ENCODE measurements at places on chromosomes 4 and X. TPM values are rescaled to one million over a fixed set of nuclear protein-coding genes. Genes with fewer than 3 reads are reported as not detected.

Gene RPA4
- 2.6 TPM for total RNA-seq

Gene TSPYL2
- total RNA-seq = 74.8 TPM

Gene CPZ
- total RNA-seq = 7.4 TPM

Gene TRMT44
- total RNA-seq = 29.5 TPM

Gene GPC4
- 8.0 TPM for total RNA-seq

GRCh38 chrX:31228415-31228832 is 156.6 kb upstream of the FTHL17 start:
- DNase-seq = no peak

- DNase-seq = no peak
These were observed 1.5 kb upstream of the MSMO1 start for GRCh38 chr4:165325732-165326512.

DNA sequence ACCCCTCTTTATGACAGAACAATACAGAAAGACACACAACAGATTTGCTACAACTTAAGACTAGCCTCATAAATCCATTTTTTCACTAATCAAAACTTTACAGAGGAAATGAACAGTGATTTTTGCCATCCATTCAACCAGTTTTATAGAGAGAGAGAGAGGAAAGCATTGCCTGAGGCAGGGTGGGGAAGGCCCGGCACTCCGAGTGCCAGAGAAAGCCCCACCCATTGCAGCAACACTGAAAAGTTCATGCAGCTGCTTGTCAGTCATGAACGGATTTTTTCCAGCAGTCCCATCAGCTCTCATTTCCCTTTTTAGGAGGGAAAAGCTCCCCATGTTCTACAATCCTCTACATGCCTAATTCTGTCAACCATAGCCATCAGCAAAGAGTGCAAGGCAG is 236.9 kb downstream of the CHIC1 start:
- no peak for DNase-seq

DNA sequence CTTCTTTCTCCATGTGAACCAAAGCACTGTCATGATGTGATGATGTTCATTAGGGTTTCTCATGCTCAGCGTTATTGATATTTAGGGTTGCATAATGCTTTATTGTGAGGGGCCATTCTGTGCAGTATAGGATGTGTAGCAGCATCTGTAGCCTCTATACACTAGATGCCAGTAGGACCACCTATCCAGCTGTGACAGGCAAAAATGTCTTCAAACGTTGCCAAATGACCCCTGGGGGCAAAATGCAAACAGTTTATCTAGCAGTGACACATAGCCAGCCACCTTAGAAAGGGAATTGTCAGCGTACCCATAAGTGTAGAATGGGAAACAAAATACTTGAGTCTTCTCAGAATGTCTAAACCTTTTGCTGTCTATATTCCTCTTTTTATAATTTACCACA is 18.8 kb downstream of the NFKB1 start:
- no peak for DNase-seq

DNA sequence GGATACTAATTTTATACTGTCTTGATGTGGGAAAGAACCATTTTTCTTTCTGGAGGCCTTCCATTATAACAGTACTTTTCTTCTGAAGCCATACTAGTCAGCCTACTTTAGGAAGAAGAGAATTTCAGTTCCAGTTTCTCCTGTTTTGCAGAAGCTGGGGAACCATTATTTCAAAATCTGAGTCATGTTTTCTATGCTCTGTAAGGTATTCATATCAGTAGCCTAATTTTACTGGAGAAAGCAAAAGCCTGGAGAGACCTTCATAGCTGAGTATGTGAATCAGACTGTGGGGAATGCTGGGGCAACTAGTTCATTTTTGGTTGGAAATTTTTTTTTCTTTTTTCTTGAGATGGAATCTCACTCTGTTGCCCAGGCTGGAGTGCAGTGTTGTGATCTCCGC is 22.4 kb downstream of the AFF1 start:
- DNase-seq = no peak

DNA sequence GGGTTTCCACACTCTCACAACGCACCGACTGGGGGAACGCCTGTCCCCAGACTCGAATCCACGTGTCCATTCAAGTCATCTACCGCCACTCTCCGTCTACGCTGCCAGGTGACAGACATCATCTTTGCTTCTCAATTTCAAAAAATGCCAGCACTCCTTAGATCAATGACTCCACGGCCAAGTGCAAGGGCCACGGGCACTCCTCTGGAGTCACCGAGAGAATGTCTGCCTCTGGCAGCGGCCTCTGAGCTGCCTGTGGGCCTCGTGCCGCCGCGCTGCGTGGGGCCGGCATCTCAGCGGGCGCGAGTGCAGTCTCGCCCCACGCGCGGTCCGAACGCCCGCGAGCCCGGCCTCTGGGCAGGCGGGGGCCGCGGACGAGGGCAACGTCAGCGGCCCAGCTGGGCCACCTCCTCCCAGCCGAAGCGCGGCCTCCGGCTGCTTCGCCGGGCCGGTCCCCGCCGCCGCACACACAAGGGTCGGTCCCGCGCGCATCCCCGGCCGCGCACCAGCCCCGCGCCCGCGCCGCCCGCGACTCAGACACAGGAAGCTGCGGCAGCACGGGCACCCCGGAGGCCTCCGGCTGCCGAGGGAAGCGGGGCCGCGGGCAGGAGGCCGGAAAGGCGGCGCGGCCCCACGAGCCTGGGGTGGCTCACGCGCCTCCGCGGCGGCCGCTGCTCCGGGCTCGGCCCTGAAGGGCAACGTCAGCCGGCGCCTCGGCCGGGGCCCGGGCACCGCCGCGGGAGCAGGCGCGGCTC is 450 bp downstream of the ACSL1 start:
- DNase-seq = no peak

- DNase-seq = no peak
These were observed 1021.9 kb downstream of the FAM133A start for GRCh38 chrX:94695910-94696309.

GRCh38 chrX:148541584-148541940 is 41.1 kb downstream of the AFF2 start:
- DNase-seq = no peak

DNA sequence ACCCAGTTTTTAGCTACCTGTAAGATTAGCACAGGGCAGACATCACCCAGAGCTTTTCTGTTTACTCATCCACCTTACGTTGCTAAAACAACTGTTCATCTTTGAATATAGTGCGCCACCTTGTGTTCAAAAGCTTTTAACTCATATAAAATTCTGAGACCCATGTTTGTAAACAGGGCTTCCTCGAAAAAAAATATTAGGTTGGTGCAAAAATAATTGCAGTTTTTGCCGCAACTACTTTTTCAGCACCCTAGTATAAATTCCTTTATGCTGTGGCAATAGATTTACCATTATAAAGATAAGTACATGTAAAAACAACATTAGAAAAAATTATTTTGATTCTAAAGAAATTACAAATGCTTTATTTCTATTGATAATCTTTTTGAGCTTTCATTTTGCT is 147.9 kb downstream of the LRBA start:
- no peak for DNase-seq

GRCh38 chr4:77141964-77142645 is 14.9 kb upstream of the CCNG2 start:
- no peak for DNase-seq

- DNase-seq = no peak
These were observed 67.6 kb upstream of the TLL1 start for GRCh38 chr4:165805406-165805805.

GRCh38 chr4:141006242-141006802 is 126.9 kb downstream of the RNF150 start:
- no peak for DNase-seq

GRCh38 chr4:7727749-7728148 is 211.9 kb downstream of the AFAP1 start:
- DNase-seq = no peak

- no peak for DNase-seq
These were observed 89.7 kb upstream of the PCDH7 start for GRCh38 chr4:30630431-30630830.

DNA sequence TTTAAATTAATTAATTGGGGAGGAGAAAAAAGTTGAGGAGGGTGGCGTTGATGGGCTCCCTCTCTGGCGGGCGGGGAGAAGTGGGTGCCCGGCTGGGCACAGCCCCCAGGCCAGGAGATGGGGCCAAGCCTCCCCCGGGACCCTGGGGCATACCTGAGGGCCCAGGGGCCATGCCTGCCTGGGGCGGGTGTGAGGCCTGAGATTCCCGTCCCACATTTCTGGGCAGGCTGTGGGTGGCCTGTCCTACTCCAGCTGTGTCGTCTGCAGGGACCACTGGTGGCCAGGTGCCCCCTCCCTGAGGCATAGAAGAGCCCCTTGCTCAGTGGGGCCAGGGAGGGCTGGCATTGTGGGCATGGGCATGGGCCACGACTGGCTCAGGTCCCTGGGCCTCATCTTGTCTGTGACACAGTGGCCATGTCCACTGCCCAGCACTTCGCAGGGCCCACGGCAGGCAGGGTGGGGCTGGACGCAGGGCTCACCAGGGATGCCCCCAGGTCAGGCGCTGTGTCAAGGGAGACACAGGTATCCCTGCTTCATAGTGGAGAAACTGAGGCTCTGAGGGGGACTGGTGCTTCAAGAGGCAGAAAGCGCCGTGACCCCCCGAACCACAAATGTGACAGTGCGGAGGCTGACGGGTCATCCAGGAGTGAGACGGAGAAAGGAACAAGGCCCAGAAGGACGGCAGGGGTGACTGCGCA is 60.1 kb downstream of the FAM53A start:
- no peak for DNase-seq

DNA sequence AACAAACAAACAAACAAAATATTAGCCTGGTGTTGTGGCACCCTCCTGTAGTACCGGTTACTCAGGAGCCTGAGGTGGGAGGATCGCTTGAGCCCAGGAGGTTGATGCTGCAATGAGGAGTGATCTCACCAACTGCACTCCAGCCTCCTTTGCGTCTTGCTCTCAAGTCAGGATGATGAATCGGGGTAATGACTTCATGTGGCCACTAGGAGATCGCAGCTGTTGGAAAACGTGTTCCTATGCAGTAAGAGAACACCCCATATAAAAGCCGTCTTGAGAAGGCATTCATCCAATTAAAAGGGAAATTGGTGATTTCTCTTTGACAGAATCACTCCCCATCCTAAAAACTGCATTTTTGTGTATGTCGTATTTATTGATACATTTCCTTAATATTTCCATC is 6.9 kb downstream of the CCNB3 start:
- no peak for DNase-seq

DNA sequence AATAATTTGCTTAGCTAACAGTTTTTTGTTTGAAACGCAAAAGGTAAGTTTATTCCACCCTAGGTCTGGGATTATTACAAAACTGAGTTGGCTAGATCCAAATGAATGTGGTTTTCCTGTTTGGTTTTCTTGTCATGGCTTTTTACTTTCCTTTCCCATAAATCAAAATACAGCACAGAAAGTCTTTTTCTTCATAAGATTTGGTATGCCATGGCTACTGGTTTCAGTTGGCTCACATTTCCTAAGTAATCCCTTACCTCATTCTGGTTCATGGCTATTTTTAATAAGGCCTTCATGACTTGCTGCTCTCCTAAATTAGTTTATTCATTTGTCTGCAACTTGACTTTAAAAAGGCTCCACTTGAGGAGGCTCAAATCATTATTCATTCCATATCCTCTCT is 12.9 kb upstream of the PAK3 start:
- DNase-seq = no peak

DNA sequence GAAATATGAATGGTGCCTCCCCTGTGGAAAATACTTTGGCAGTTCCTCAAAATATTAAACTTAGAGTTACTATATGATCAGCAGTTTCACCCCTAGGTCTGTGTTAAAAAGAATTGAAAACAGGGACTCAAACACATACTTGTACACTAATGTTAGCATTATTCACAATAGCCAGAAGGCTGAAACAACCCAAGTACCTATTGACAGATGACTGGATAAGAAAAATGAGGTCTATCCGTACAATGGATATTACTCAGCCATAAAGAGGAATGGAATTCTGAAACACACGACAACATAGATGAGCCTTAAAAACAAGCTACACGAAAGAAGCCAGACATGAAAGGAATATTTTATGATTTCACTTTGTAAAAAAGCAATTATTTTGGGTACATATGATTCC is 54.9 kb downstream of the PGRMC2 start:
- no peak for DNase-seq

- no peak for DNase-seq
These were observed 6.9 kb upstream of the CLOCK start for GRCh38 chr4:55553441-55554201.
